ENCODE measurements at places on chromosomes 3 and 15. TPM values are rescaled to one million over a fixed set of nuclear protein-coding genes. Genes with fewer than 3 reads are reported as not detected.

DNA sequence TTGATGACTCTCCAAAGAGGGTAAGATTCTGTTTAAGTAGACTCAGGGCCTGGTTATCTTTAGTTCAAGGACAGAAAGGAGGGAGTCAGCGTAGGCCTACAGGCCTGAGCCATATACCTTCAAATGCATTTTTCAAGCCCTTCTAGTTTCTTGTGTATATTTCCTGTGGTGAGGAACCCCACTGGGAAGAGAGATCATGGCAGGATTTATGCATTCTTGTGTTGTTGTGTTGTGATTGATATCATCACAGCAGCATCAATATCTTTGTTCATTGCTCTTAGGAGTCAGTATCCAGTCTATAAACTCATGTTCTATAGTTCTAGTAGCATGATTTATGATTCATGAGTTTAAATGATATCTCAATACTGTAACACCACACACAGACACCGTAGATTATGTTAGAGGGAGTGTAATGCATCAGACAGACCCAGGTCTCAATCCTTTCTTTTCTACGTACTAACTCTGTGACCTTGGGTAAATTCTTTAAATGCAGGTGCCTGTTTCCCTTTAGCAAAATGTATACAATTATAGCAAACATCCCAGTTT, 427.5 kb downstream of the PDCD6IP start:
- no peak for DNase-seq

DNA sequence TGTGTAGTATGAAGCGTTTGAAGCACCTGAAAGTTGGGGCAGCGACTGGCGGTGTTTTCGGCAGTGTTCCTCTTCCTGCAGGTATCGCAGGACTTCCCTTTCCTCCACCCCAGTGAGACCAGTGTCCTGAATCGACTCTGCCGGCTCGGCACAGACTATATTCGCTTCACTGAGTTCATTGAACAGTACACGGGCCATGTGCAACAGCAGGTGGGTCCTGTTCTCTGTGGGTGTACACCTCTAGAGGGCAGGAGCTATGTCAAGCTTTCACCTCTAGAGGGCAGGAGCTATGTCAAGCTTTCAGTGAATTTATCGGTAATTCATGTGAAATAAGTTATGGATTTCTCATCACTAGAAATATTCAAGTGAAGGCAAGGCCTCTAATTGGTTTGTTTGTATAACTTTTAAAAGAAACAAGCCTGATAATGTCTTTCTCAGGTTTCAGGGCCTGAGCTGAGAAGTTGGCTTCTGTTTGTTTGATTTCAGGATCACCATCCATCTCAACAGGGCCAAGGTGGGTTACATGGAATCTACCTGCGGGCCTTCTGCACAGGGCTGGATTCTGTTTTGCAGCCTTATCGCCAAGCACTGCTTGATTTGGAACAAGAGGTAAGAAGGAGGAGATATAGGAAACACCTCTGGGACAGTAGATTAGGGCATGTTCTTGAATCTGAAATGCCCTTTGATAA, 5.3 kb downstream of the TUBGCP4 start:
- DNase-seq, result no peak

- no peak for DNase-seq
Observed at GRCh38 chr3:16241225-16241624, 23.5 kb downstream of the DPH3 start.

The XRN1 gene
- total RNA-seq, result 21.0 TPM

The MITF gene
- total RNA-seq, result 9.7 TPM

The BOC gene
- 8.3 TPM for total RNA-seq

DNA sequence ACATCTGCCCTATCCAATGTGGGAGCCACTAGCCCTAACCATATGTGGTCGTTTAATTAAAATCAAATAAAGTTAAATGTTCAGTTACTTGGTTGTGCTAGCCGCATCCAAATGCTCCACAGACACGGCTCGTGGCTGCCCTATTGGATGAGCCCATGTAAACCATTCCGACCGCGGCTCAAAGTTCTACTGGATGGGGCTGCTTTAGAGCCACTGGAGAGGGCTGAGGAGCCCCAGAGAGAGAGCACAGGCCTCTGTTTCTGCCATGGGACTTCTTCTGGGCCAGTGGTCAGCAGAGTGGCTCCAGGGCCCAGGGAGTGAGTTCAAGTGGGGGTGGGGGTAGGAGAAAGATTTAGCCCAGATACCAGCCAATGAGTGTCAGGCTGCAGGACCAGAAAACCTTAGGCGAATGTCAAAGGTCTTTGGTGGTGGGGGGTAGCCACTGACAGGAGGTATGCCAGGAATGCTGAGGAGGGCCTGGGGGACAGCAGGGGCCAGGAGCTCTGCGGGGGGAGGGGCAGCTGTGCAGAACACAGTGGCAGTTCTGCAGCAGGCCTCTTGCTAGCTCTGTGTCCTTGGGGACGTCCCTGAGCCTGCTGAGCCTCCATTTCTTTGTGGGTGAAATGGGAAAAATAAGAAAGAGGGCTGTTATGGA, 30.1 kb downstream of the SPSB4 start:
- DNase-seq, result no peak

GRCh38 chr3:45435961-45436360, 47.6 kb downstream of the LARS2 start:
- no peak for DNase-seq

The SERPINI2 gene
- total RNA-seq, result 444 TPM

The WNT5A gene
- total RNA-seq, result 4.3 TPM

GRCh38 chr3:140056047-140056446, 121.1 kb downstream of the CLSTN2 start:
- DNase-seq, result no peak

The LRRC15 gene
- 0.08 TPM for total RNA-seq

DNA sequence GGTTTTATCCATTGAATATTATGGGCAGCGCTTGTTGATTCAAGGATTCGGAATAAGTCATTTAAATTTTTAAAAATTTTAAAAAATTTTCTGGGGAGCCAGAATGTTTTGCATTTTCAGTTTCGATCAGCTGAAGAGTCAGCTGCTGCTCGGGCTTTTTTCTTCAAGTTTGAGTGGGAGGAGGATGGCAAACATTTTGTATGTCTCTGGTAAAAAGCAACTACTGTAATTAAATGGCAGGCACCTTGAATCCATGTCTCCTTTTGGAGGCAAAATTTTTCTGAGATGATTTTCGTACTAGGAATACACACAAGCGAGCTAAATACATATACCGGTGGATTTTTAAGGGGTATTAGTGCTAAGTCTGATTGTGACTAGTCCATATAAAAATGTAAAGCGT, 612 bp downstream of the C3orf38 start:
- no peak for DNase-seq

The HEXA gene
- 35.7 TPM for total RNA-seq

DNA sequence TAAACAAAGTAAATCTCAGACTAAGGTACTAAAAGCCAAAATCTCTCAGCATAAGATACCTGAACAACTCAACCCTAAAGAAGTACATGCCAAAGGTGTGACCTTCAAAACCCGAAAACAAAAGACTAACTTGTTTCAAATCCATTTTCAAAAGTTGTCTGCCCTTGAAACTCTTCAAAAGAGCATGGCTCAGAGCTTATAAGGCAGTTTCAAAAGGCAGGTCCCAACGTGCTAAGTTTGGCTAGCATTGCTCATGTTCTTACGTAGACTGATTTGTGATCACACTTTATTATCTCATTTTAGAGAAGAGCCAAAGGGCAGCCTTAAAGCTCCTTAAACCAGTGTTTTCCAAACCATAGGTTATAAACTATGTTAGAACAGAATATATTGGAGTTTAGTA, 112.2 kb downstream of the FEZF2 start:
- DNase-seq, result no peak

DNA sequence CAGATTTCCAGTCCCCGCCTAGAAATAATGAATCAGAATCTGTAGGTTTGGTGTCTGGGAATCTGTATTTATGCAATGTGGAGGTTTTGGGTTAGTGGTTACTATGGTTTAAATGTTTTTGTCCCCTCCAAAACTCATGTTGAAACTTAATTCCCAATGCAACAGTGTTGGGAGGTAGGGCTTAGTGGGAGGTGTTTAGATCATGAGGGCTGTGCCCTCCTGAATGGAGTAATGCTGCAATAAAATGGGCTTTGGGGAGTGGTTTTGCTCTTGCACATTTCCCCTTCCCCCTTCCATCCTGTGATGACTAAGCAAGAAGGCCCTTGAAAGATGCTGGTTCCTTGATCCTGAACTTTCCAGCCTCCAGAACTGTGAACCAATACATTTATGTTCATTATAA, 9.2 kb upstream of the RFC4 start:
- DNase-seq, result no peak

- DNase-seq, result no peak
Observed at GRCh38 chr15:62737551-62737950, 305.0 kb upstream of the TPM1 start.

GRCh38 chr3:66618066-66618465, 117.2 kb upstream of the LRIG1 start:
- no peak for DNase-seq

Data from pancreas (tissue), 10 donors.